ENCODE measurements at places on chromosomes 4 and X. TPM values are rescaled to one million over a fixed set of nuclear protein-coding genes. Genes with fewer than 3 reads are reported as not detected.

The BRS3 gene
- polyA plus RNA-seq = not detected

DNA sequence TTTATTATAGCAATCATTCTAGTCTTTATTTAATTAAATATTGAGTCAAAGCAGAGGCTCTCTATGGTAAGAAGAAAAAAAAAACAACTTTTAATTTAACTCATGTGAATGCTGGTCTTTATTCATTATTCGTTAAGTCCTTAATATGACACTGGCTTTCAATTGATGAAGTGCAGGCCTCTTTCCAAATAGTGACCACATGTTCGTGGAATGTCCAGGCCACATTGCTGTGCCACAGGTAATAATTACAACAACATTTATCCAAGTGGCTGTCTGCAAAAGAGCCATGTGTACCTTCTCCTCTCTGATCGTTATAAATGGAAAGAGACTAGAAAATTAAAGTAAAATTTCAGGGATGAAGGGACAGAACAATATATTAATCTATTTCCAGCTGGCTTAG, 220.1 kb upstream of the PABPC4L start:
- no peak for DNase-seq

- DNase-seq = peak; percentile 53
Measured at GRCh38 chrX:129759576-129760061, 20.1 kb upstream of the SASH3 start.

DNA sequence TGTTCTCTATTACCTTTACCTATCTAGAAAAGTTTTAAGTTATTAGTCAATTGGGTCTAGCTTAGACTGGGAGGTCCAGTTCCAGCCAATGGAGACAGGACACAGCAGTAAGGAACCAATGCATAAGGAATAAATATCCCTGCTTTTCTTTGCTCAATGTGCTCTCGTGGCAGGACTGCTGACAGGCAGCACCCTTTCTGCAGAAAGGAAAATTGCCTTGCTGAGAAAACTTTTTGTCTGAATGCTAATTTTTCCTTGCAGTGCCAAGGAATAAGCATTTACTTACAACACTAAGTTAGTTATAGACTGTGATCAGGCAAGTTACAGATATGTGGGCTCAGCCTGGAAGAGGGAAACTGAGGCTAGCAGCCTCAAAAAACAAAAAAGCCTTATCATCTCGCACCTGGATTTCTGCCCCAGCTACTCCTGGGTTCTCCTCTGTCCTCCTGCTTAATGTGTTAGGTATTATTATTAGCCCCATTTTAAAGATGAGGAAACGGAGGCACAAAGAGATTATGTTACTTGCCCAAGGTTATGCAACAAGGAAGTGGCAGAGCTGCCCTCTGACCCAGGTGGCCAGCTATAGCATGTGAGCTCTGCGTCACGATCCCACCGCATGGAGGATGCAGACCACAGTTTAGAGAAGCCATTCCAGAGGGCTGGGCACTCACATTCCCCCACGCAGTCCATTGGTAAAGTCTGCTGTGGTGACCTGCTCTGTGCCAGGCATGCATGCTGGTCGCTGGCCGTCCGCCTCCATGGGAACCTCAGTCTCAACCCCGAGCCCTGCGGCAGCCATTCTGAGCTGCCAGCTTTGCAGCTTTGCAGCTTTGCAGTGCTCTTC, 40.5 kb upstream of the C4orf50 start:
- DNase-seq = no peak

- no peak for DNase-seq
Measured at GRCh38 chr4:128256539-128256938, 31.1 kb downstream of the PGRMC2 start.

DNA sequence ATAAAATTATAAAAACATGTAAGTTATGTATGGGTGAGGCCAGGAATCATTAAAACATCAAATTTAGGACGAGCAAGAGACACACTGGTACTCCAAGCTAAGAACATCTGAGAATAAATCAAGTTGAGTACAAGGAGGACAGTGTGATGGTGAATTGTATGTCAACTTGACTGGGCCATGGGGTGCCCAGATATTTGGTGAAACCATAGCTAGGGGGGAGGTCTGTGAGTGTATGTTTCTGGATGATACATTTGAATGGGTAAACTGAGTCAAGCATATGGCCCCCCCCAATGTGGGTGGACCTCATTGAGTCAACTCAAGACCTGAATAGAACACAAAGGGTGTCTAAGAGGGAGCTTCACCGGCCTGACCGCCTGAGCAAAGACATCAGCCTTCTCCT, 115.3 kb upstream of the BCOR start:
- DNase-seq = no peak

GRCh38 chr4:10090467-10091250, 25.9 kb downstream of the WDR1 start:
- DNase-seq = no peak
